Cortex of kidney (tissue), 1 donor: ENCODE measurements at places on chromosomes 3 and 15.

GRCh38 chr3:49673715-49674496, at the start of gene APEH:
TSS of gene APEH (plus strand) at chr3:49674351. CDS start at chr3:49674402, 51 bp downstream.
- no peak for DNase-seq

DNA sequence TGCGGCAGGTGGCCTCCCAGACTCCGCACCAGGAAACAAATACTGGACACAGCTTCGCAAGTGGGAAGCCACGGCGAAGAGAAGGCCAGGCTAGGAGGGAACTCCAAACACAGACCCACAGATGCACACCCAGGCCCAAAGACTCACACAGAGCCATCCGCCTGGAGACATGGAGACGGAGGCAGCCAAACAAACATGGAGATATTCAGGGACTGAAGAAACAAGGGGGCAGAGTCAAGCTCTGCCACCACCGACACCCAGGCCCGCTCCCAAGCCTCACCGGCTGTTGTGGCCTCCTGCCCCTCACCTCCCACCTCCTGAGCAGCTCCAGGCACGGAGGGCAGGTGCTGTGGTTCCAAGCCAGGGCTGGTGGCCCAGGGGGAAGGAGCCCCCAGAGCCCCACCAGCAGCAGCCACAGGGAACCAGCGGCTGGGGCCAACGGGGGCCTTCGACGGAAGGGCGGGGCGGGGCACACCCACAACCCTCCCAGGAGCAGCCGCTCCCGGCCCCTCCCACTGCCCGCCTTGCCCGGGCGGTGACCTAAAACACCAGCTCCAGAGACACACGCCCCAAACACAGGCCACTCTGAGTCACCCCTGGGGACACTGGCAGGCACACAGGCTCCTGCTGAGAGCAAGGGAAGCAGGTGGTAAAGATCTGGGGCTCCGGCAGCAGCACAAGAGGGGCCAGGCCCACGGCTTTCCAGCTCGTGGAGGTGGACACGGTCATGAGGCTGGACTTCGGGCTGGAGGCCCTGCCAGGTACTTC, 31.9 kb downstream of the TNK2 start:
- DNase-seq = no peak

GRCh38 chr3:32367442-32367841, 24.2 kb upstream of the CMTM7 start:
- no peak for DNase-seq

- DNase-seq = no peak
Observed at GRCh38 chr3:72698154-72698917, 149.9 kb downstream of the SHQ1 start.

GRCh38 chr3:17645074-17645698, 97.2 kb downstream of the TBC1D5 start:
- DNase-seq = no peak

DNA sequence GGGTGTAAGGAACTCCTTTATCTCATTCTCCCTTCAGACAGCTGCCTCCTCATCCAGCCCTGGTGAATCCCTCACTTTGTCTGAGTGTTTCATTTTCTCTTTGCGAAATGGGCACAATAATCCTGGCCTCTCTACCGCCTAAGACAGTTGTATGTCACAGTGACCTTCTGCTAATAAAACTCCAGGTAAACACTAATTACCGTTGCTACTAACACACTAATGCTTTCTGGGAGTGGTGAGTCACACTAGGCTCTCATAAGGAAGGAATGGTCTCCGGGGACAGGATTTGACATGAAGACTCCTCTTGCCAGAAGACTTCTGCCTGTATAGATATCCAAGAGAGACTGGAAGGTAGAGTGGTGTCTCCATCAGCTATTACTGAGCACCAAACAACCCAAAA, 71.7 kb upstream of the SNRK start:
- no peak for DNase-seq

- no peak for DNase-seq
Observed at GRCh38 chr3:136682740-136683312, 69.4 kb downstream of the STAG1 start.

DNA sequence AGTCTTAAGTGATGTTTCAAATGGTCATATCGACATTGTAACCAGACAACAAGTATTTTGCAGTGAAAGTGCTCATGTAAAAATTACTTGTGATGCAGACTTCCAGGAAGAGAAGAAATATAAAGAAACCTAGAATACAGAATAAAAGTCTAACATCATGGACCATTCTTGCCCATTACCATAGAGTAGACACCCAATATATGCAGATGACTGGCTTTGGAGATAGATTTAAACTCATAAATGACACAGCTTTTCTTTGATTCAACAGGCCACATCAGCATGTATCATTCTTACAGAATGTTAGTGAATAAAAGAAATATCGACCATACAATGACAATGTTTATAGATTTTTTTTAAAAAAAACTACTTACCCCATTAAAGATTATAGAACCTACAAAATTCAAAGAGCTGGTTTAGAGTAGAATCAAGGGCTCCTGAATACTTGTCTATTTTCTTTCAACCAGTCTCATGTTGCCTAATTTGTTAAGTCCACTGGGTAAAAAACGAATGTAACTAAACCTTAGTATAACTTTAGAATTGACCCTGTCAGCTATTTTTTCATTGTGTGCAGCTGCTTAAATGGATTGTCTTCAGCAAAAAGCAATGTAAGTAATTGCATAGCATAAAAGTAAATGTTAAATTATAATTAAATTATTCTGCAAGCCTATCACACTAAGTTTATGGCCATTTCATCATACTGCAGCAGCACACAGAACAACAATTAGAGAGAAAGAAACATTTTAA, 268.7 kb upstream of the AGTR1 start:
- DNase-seq = no peak

- no peak for DNase-seq
Observed at GRCh38 chr3:141348837-141349236, 19.5 kb upstream of the ZBTB38 start.

DNA sequence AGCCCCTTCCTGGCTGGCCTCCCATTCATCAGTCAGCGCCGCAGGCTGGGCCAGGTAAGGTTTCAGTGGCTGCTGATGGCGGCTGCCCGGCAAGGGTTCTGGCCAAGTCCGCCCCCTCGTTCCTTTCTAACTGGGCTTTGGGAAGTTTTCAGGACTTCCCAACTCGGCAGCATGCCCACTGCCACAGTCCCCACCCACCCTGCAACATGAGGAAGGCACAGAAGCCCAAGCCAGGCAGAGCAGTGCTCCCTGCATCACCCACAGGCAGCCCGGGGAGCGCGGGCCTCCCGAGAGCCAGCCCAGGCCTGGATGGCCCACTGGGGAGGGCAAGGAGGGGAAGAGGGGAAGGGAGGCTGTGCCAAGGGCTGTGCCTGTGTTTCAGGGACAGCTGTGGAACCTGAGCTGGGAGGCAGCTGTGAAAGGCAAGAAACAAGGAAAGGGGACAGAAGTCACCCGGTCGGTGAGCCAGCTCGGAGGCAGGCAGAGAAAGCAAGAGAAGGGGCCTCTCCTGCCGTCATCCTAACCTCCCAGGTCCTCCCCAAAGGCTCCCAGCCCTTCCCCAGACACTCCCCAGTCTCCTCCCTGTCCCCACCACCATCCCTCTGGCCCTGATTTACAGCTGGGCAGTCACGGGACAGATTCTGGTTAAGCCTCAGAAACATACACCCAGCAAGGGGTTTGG, 73.9 kb downstream of the CPN2 start:
- DNase-seq = no peak

GRCh38 chr3:170679190-170679589, 93.3 kb upstream of the SLC7A14 start:
- no peak for DNase-seq

- DNase-seq = no peak
Observed at GRCh38 chr3:14507305-14507741, 32.8 kb downstream of the GRIP2 start.
